ENCODE measurements at places on chromosomes 3 and 15. TPM values are rescaled to one million over a fixed set of nuclear protein-coding genes. Genes with fewer than 3 reads are reported as not detected.

Gene FAM107A
- total RNA-seq: 0.09 TPM

Gene APH1B
- 31.8 TPM for total RNA-seq

Gene CASR
- total RNA-seq: not detected

Gene DUOXA1
- not detected for total RNA-seq

Gene PYGO1
- 0.26 TPM for total RNA-seq

Gene LRRN1
- total RNA-seq: not detected

Gene PLA2G4D
- not detected for total RNA-seq

Gene LYZL4
- not detected for total RNA-seq

Gene STARD9
- total RNA-seq: 7.6 TPM

Gene KNG1
- not detected for total RNA-seq

Gene GUCA1C
- total RNA-seq: not detected

Gene CCR1
- not detected for total RNA-seq
